ENCODE measurements at places on chromosomes 5 and 9.

GRCh38 chr5:16933337-16933736, 2.8 kb downstream of the MYO10 start:
- DNase-seq = no peak

DNA sequence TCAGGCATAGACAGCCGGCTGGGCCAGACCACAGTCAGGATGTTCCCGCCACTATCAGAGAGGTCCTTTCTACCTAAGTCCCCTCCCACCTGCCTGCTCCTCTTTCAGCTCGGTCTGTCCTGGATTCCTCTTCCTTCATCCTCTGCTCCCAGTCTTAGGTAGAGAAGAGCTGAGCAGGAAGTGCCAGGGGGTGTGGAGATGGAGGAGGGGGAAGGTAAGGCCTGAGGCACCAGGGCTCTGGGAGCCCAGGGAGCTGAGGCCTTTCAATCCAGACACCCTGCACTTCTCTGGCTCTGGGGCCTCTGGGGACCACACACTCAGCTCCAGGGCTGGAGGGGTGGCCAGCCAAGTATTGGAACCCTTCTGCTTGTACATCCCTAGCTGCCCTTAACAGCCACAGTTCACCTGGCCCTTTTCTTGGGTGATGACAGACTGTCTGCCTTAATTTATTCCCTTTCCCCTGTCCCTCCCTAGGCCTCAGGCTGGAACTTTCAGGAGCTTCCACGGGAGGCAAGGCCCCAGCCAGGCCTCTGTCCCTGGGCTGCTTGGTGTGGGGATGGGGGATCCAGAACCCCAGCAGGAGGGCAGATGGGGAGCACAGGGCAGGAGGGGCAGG, 15.6 kb downstream of the IRF1 start:
- no peak for DNase-seq

DNA sequence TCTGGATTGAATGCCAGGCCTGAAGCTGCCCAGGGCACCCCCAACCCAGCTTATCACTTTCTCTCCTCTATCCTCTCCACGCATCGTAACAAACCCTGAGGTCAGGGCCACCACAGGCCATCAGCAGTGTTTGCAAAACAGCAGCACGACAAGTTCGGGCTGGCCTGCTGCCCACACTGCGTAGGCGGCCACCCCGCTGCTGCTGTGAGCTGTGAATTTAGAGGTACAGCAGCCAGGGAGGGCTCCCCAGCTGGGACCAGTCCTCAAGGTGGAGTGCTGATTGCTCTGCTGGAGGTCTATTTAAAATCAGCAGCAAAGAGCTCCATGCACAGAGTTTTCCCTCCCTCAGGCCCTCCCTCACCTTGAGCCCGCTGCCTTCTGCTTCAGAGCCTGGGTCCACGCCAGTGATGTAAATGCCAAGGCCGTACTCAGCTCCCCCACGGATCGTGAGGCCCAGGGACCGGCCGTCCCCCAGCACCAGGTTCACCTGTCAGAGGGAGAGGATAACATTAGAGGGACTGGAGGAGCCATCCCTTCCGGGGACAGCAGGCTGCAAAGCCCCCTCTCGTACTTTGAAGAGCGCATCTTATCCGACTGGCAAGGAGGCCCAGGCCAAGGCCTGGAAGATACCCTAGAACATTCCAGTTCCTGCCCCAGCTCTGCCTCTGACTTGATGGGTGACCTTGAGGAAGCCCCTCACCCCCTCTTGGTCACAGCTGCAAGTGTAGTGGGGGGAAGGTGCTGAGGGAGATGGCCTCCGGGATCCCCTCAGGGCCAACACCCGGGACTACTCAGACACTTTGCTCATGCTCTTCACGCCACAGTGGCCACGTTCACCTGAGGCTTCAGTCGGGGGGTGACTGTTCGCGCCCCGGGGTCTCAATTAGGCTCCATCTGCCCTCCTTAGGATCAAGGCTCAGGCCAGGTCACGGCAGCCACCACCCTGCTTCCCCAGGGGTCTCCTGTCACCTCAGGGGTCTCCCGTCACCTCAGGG, 39.1 kb downstream of the WHRN start:
- no peak for DNase-seq

GRCh38 chr5:145858959-145859358, 13.9 kb downstream of the GRXCR2 start:
- no peak for DNase-seq

DNA sequence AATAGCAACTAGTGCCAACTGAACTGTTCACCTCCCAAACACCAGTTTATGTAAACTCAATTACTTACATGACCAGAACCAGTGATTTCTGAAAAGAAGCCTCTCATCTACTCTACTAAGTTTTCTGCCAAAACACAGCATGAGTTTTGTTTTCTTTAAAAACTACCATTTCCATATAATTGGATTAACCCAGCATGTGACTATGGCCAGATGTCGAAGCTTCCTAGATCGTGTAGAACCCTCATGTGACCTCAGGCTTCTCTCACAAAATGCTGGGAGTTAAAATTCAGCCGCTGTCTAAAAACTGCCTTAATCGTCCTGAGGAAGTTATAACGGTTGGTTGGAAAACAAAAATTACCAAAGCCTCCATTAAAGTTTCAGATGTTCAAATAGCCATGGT, 303.5 kb downstream of the IRX1 start:
- no peak for DNase-seq

- DNase-seq = no peak
Measured at GRCh38 chr9:122331523-122331927, 39.3 kb upstream of the PTGS1 start.

GRCh38 chr9:137592767-137593166, 2.5 kb upstream of the ZMYND19 start:
- DNase-seq = no peak

DNA sequence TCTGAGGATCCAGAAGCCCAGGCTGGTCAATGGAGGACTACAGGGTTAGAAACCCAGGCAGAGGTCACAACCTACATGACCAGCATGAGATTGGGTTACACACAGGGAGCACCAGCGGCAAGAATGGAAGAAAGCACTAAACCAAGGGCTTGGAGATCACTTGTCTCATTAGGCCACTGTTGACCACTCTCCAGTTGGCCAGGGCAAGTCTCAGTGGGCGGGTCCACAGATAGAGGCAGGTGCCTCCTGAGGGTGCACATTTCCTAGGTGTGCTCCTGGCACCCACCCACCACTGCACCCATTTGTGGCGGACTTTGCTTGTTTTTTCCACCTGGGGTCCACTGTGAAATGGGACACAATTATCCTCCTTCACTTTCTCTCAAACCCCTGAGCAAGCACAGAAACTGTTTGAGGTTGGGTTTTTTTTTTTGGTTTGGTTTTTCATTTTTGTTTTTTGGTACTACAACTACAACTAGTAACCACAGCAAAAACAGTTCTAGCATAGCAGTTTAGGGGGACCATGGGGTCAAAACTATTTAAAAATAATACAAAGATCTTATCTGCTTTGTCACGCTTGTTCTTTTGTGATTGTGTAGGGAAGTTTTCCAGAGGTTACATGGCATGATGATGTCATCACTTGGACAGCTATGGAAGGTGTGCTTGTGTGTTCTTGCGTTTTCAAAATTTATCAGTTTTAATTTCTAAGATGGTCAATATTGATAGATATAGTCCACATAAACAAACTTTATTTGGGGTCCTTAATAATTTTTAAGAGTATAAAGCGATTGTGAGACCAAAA, 6.1 kb downstream of the NPR2 start:
- no peak for DNase-seq

Data from T-helper 1 cell (primary cell).